ENCODE measurements at places on chromosomes 3 and 15.

DNA sequence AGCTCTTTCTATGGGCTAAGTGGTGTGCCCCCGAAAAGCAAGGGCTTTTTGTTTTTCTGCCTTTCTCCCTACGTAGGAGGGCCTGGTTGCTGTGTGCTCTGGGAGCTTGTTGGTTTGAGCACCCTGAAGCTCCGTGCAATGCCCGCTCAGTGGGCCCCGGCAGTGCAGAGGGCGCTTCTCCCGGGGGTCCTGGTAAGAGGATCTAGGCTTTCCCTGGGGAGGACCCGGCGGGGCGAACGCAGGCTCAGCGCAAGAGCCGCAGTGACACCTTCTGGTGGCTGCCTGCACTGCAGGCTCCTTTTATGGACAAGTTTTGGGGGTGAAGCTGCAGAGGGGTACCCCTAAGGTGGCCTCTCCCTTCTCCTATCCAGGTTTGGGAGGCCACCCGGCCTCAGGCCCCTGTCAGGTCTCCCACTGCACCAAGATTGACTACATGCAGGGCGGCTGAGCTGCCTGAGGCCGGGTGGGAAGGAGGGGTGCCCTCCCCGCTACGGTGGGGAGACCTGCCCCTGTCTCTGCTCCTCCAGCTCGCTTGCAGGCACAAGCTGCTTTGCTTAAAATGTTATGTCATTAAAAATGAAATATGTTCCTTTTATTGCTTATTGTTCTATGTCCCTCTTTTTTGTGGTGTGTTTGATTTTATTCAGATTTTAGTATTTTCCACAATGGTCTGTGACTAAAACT is 387.9 kb downstream of the GABRG3 start:
- DNase-seq: peak; percentile 36

GRCh38 chr15:65666257-65666656 is 44.5 kb downstream of the SLC24A1 start:
- peak; percentile 79 for DNase-seq

DNA sequence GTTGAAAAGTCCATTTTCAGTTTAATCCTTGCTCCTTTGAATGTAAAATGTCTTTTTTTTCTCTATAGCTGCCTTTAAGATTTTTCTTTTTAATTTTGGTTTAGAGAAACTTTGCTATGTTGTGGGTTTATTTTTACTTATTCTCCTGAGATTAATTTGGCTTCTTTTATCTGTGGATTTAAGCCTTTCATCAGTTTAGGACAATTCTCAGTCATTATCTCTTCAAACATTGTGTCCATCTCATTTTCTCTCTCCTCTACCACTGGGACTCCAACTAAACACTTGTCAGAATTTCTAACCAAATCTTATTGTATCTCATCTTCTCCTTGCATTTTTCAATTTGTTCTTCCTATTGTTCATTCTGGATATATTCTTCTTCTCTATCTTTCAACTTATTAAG is 12.4 kb upstream of the ITGA11 start:
- DNase-seq: no peak

- no peak for DNase-seq
Observed at GRCh38 chr3:131957511-131957910, 77.3 kb downstream of the CPNE4 start.

GRCh38 chr3:122457706-122458105 is 41.8 kb upstream of the WDR5B start:
- DNase-seq: no peak

DNA sequence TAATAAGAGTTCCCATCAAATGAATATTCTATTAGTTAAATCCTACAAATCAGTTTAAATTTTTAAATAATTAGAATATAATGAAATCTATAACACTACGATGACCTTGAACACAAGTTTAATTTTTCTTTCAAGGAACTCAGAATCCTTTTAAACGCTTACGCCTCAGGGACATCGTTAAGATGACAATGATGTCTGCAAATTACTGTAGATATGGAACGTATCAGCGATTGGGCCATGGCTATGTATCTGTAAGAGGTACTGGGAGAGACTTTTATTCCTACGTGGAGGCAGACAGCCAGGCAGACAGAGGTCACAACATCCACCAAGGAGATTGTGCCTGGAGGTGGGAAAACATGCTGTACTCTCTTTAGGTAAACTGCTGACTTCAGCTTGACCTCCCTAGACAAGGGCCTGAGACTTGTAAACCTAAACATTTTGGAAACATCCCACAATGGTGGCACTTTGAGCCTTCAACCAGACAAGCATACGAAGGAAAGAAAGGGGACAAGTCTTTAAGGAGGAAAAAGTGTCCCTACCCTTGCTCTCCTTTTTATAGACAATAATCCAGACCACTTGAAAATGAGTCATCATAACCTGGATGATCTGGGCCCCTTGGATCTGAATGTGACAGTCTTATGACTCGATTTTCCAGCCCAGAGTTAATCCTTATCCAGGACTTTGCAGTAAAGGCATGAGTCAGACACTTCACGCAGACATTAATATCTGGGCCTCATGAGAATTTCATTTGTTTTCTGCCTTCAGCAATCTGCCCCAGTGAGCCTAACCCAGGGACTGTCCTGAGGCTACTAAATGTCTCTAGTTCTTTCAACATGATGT is 6.8 kb upstream of the LDHAL6B start:
- no peak for DNase-seq

DNA sequence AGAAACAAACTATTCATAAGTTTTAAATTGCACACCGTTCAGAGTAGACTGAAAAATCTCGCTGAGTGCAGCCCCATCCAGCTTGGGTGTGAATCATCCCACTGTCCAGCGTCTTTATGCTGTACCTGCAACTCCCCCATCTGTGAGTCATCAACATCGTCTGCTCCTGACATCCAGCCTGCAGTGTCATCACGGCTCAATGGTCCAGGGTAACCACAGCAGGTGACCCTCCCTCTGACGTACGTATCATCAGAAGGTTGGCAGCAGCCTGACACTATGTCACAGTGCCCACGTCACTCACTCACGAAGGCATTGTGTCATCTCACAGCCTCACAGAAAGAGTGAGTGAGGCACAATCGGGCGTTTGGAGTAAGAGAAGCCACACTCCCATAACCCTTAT is 65.2 kb downstream of the TPRA1 start:
- peak; percentile 15 for DNase-seq

DNA sequence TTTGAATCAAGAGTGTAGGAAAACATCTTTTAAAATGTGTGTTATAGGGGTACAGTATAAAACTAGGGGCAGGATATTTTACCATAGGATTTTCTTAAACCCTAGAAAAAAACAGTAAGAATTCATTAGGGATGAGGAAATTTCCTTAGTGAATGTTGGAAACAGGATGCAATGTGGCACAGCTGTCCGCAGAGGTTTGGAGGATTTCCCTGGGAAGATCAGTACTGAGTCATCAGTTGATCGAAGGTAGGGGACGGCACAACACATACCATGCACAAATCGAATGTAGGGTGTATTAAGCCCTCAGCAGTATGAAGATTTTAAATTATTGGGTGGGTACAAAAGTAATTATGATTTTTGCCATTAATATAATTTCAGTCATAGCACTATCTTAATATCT is 49.9 kb downstream of the FNDC3B start:
- no peak for DNase-seq

GRCh38 chr3:37174532-37175126 is at the start of gene LRRFIP2:
Gene LRRFIP2 (minus strand): TSS chr3:37174582. CDS start chr3:37148983, 25,599 bp downstream.
- no peak for DNase-seq

DNA sequence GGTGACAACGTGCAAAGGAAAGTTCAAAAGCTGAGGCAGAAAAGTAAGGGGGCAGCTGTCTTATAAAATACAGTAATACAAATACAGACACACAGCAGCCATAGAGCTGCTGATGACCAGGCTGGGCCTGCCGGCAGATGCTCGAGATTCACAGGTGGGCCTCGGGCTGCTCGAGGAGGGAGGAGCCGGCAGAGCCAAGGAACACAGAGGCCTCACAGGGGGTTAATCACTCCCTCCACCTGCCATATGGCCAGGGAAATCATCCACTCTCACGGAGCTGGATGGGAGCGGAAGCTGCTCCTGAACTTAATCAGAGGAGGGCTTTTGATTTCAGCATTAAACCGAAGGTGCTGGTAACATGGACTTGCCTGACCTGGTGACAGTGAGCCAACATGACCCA is 29.6 kb upstream of the MGLL start:
- no peak for DNase-seq

- no peak for DNase-seq
Observed at GRCh38 chr15:72840114-72840513, 56.6 kb upstream of the ADPGK start.

DNA sequence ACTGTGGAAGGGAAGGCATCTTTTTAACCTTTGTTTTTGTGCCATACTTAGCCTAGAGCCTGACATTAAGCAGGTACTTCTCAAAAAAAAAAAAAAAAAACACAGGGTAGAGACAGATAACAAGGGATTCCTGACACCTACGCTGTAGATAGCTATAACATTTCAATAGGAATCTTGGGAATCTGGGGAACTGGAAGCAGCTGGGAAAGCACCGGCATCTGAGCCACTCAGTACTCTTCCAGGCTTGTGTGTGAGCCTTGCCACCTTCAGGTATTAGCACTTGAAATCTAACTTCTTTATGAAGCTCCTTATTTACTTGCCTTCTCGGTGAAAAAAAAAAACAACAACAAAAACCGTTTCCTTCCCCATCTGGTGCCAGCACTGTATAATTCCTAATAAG is 46.8 kb downstream of the PIK3CA start:
- DNase-seq: no peak

DNA sequence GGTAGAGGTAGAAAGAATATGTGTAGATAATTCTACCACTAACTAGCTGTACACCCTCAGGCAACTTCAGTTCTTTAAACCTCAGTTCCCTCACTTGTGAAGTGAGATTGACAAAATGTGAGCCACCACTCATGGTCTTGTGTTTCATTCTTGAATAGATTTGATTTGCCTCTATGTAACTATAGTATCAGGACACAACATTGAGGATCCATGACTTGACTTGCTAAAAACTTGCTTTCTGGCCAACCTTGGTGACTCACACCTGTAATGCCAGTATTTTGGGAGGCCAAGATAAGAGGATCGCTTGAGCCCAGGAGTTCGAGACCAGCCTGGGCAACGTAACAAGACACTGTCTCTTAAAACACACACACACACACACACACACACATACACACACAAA is 115.8 kb upstream of the FLNB start:
- no peak for DNase-seq

- no peak for DNase-seq
Observed at GRCh38 chr3:12351145-12351544, 62.3 kb downstream of the PPARG start.

GRCh38 chr3:183826448-183827250 is 1.3 kb upstream of the MAP6D1 start:
- DNase-seq: no peak

GRCh38 chr3:150936693-150937092 is 31.5 kb upstream of the MINDY4B start:
- no peak for DNase-seq

- no peak for DNase-seq
Observed at GRCh38 chr3:173770011-173770410, 372.5 kb downstream of the NLGN1 start.

DNA sequence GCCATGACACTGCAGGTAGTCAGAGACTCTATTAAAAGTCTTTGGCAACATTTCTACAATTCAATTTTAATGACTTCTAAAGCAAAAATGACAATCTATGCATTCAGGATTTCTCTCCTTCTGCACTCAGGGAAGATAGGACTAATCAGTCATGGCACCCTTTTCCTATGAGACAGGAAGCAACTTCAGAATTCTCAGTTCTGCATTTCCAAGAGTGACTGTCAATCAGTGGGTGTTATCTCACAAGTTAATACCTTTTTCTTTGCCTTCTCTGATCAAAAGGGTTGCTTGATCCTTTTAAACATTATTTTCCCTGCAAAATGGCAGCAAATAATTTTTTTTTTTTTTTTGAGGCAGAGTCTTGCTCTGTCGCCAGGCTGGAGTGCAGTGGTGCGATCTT is 7.8 kb upstream of the ICE2 start:
- DNase-seq: no peak

DNA sequence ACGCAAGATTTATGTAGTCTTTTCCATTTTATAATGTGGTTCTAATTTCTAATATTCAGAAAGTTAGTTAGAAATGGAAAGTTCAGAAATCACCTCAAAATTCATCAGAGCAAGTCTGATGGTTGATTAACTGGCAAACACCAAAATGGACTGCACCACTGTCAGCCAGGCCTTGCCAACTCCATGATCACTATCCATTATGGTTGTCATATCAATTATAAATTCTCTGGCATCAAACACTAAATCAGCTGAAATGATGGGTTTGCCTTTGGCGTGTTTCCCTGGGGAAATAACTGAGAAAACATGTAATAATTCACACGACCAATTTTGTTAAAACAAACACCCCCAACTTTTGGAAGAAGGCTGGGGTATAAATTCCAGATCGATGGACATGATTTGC is 219.4 kb downstream of the CDIN1 start:
- DNase-seq: no peak

GRCh38 chr15:52232327-52232726 is 41.1 kb upstream of the GNB5 start:
- DNase-seq: no peak

GRCh38 chr3:4421121-4421520 is 45.9 kb downstream of the SUMF1 start:
- DNase-seq: no peak

- no peak for DNase-seq
Observed at GRCh38 chr15:100115711-100116090, 226.1 kb downstream of the ADAMTS17 start.

- no peak for DNase-seq
Observed at GRCh38 chr3:194647747-194648146, 14.5 kb upstream of the TMEM44 start.

GRCh38 chr15:92901072-92901761 is 1.1 kb downstream of the CHD2 start:
- DNase-seq: no peak

- DNase-seq: no peak
Observed at GRCh38 chr15:97482521-97482920, 478.0 kb upstream of the ARRDC4 start.

DNA sequence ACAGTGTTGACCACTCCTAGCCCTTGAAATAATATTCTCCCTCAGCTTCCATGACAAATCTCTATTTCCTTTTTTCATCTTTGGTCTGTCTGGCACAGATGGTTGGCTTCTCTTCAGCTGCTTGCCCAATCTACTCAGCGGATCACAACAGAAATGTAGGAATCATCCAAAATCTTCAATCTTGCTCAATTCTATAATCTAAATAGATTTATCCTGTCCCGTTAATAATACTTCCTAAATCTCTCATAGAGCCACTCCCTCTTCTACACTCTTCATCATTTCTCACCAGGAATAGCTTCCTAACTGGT is 3.8 kb downstream of the PEAK1 start:
- DNase-seq: no peak

- DNase-seq: no peak
Observed at GRCh38 chr15:78614021-78614420, 6.8 kb downstream of the CHRNA3 start.
